ENCODE measurements at places on chromosomes 2 and 18. TPM values are rescaled to one million over a fixed set of nuclear protein-coding genes. Genes with fewer than 3 reads are reported as not detected.

M1AP gene
- total RNA-seq = 0.99 TPM

DNA sequence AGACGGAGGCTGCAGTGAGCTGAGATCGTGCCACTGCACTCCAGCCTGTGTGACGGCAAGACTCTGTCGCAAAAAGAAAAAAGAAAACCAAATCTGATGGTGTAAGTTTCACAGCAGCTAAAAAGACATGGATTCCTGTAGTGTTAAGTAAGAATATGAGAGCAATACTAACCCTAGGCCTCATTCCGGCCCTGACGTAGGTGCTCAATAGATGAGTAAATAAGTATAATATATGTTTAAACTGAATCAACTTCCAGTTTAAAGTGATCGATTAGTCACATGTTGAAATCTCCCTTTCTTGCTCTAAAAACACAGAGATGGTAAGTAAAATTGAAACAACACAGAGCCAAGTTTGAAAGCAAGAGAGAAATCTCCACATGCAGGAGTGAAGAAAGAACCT, 8.0 kb downstream of the ME2 start:
- DNase-seq = no peak

- no peak for DNase-seq
These were observed 83.9 kb downstream of the STPG4 start for GRCh38 chr2:47070920-47071824.

- peak; percentile 50 for DNase-seq
These were observed 1.0 kb upstream of the HDAC4 start for GRCh38 chr2:239401881-239402233.

- no peak for DNase-seq
These were observed 45.5 kb upstream of the DNMT3A start for GRCh38 chr2:25386971-25387875.
